ENCODE measurements at places on chromosomes 6 and 20.
A peak's percentile ranks its signal among the peaks of the same experiment; 100 is the strongest.

DNA sequence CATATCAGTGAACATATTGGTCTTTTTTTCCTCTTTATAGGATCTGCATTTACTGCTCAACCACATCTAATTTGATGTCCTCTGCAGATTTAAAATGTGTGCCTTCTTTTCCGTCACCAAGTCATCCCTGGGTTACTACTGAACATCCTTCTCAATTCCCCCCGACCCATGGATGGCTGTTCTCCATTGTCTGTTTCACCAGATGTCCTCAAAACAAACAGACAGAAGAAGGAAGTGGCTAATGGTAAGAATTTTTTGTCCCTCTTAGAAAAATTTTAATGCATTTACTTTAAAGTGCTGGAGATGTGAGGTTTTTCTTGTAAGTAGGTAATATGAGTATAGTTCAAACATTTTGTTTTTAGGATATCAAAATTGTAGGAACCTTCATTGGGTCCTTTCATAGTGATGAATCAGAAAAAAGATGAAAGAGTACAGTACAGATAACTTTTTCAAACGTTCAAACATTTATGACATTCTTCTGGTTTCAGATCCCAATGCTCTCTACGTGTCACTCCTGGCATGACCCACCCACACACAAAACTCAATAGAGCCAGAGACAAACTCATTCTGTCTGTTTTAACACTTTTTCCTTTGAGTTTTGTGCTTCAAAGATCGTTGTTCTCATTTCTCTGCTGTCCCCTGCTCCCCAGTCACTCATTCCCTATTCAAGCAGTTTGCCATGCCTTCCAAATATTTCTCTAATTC is 276.4 kb downstream of the PRL start:
- DNase-seq, result no peak

DNA sequence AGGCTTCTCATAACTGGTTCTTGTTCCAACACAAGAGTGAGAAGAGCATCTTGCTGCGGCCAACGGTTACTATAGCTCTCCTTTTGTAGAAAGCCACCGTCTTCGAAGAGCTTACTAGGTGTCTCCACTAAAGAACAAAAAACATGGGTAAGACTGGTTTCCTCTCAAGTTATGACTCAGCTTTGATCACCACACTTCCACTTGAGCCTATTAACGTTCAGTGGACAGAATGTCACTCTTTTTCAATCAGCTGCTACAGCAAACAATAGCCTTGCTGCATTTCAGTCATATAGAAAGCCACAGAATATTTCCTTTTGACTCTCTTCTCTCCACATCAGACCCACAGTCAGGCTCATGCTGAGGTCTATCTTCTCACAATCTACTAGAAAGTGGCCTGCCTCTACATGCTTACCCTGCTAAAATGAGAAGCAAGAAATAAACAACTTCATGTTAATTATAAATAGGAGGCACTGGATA is 243.5 kb upstream of the PREP start:
- DNase-seq, result no peak

GRCh38 chr6:146337376-146337775 is 206.3 kb upstream of the RAB32 start:
- DNase-seq, result no peak

DNA sequence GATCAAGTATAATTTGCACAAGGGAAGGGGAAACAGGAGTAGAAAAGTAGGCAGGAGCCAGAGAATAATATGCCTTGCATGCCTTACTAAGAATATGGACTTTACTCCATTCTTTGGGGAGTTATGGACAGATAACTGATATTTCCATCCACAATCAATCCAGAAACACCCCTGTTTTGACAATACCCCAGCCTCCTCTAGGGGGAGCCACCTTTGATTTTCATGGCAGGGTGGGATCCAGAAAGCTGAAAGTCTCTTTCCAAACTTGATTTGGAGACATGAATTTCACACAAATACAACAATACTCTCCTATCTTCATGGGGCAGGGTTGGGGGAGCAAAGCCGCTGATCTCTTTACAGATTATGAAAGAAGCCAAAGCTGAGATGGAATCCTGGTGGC is 404.1 kb downstream of the FOXA2 start:
- DNase-seq, result no peak

DNA sequence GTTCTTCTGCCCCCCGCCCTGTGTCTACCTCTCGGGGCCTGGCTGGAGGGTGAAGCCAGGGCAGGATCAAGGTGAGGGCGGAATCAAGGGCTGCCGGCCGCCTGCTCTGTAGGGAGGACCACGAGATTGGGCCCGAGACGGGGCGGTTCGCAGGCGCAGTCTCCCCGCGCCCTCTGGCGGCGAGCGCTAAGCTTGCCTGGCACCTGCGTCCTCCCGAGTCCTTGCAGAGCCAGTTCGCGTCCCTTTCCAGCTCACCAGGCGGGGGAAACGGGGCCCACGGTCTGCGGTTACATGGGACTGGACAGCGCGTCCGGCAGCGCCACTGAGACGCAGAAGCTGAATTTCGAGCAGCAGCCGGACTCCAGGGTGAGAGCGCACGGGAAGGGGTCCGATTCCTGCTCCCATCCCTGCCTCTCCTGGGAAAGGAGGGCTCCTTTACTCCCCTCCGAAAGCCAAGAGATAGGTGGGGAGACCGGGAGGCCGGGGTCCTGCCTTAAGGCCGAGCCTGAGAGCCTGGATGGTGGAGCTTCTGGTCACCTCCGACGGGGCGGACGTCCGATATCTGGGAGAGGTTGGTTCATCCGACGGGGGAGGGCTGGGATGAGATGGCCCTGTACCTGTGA is 3.6 kb upstream of the MATN4 start:
- DNase-seq, result peak; percentile 22

GRCh38 chr6:16496991-16497801 is 258.8 kb downstream of the GMPR start:
- DNase-seq, result no peak

DNA sequence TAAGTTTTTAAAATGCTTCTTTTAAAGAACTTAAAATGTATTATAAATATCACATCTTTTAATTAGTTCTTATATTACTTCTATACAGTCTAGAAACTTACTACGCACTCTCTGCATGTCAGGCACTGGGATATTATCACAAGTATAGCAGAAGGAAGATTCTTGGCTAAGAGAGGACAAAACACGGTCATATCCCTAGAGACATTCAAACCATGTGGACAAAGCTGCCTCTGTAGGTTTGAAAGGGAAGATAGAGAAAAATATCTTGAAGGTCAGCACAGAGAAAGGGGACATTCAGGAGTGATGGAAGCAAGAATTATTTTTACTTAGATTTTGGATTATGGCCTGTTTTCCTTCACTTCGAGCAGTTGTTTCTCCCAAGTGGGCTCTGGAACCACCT is 64.1 kb downstream of the LRRC1 start:
- DNase-seq, result no peak

DNA sequence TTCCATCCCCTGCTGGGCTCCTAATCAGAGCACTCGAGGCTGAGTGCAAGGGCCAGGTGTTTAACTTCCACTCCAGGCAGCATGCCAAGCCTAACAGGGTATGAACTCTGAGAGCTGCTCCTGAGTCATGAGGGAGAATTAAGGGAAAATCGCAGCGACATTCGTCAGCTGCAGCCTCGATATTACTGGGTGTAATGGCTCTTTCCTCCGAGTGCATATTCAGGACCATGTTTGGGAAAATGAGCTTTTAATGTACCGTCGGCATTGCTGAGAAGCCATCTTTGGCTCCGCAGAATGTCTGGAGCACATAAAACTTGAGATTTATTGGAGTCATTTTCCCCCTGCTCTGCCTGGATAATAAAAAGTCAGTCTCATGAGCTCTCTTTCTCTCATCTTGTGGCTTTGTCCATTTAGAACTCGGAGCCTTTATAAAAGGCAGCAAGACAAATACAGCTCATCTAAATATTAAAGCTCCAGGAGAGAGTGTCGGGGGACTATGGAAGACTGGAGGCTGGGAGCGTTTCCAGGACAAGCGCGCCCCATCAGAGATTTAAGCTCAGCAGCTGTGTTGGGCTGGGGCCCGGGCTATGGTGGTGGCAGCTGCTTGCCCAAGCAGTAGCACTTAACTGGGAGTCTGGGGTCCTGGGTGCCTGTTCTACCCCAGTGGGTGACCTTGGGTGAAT is 103.7 kb downstream of the TOX2 start:
- DNase-seq, result no peak

- no peak for DNase-seq
These were observed 7.9 kb downstream of the EPB41L1 start for GRCh38 chr20:36162272-36162966.

DNA sequence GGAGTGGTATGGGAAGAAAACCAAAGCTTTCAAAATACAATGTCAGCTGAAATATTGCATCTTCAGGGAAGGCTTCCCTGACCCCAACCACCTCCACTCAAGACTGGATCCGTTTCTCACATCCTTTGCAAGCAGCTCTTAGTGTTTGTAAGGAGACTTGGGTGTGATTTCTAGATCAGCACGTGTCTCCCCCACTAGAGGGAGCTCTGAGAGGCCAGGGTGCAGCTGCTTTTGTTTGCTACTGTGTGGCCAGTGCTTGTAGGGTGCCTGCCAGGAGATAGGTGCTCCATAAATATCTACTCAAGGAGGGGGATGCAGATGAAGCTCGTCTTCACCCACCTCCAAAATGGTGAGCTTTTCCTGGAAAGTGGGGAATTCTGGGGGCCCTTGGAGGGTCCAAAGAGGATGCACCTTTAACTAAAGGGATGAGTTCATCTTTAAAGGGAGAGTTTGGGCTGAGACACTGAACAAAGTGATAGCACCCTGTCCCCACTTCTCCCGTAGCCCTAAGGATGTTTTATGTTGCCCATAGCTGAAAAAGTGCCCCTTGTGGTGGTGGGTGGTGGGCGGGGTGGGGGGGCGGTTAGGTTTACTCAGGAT is 52.6 kb upstream of the MAFB start:
- peak; percentile 28 for DNase-seq
